A172 (cell line): ENCODE measurements at places on chromosomes 2 and 18. TPM values are rescaled to one million over a fixed set of nuclear protein-coding genes. Genes with fewer than 3 reads are reported as not detected.

The LRP1B gene
- 0.03 TPM in 1 of 2 replicates, not detected in the other for total RNA-seq

- DNase-seq = no peak
Measured at GRCh38 chr18:54222922-54223567, 1.4 kb downstream of the MBD2 start.

The PMAIP1 gene
- total RNA-seq = 14.7 and 23.2 TPM in 2 replicates

The PELI1 gene
- total RNA-seq = 3.6 and 5.6 TPM in 2 replicates

DNA sequence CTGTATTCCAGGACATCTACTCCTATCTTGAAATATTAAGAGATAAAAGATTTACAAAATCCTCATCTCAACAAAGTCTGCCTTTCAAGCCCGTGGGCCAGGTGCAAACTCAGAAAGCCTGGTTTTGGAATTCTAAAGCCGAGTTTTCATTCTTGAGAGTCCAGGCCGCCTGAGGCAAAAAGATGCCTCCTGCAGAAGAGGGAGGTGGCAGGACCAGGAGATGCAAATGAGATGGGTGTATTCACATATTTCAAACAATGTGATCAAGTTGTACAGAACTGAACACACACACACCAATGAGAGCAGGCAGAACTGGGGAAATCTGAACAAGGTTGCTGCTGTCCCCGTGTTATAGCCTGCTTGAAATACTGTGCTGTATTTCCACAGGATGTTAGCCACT is 7.7 kb upstream of the HS6ST1 start:
- no peak for DNase-seq

DNA sequence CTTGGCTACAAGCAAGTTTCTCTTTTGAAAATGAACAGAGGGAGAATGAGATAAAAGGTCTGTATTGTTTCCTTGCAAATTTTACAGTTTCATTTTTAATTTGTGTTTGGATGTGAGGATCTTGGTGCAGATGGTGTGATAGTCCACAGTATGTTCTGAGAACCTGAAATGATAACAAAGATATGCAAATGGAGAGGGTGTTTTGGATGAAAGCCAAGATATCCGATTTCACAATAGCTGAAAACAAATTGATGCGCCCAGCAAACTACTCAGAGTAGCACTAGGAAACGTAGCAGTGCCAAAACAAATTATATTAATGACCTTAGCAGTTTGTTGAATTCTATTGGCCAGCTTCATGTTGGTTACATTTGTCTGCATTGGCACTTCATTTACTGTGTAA is 683.5 kb downstream of the TMEM182 start:
- no peak for DNase-seq

GRCh38 chr2:54999182-54999581 is 51.1 kb downstream of the RTN4 start:
- DNase-seq = peak; percentile 57

DNA sequence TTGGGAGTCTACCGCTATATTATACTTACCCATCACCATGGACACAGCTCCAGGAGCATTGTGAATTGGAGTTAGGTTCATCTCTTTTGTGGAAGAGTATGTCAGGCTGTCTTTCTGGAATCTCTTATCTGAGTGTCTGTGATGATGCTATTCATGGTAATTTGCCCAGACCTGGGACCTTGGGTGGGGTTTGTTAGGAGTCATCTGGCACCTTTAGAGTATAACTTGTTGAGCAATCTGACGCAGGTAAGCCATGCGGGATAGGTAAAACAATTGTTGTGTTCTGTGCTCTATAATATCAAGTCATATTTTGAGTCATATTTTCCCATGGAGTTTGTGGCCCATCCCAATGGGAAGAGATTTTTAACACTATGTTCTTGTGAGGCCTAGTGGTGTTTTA is 49.7 kb upstream of the MAPRE2 start:
- no peak for DNase-seq

The FAM124B gene
- total RNA-seq = not detected in 2 replicates

DNA sequence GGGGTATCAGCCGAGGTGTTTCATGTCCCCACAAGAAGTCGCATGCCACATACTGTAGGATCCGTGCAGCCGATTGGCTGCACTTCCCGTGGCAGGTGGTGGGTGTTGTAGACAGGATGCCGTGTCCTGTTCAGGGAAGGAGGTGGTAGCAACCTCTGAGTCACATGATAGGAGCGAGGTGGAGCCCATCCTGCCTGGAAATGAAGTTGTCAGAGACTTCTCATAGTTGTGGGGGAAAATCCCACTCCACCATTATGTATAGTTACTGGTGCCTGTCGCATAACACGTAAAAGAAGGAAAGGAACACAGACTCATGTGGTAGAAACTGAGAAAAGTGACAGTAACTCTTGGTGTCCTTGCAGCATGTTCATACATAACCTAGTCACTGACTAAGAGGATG is 91.4 kb upstream of the IL1R2 start:
- no peak for DNase-seq
